Fibroblast of skin of scalp (primary cell): ENCODE measurements at places on chromosomes 4 and X.

DNA sequence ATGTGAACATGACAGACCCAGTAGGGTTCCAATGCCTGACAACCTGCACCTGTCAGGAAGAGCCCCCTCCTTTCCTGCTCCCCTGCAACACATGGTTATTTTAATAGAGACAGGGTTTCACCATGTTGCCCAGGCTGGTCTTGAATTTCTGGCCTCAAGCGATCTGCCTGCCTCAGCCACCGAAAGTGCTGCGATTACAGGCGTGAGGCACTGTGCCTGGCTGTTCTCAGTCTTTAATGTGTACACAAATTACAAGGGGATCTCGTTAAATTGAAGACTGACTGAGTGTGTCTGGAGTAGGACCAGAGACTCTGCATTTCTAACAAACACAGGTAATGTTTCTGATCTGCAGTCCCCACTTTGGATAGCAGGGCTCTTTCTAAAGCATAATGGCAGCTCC is 55.4 kb downstream of the NPNT start:
- no peak for DNase-seq

GRCh38 chr4:183658362-183659028 is 490 bp downstream of the RWDD4 start:
- no peak for DNase-seq

- peak; percentile 63 for DNase-seq
Observed at GRCh38 chr4:113636877-113637276, 124.7 kb downstream of the CAMK2D start.

GRCh38 chrX:10039821-10040793 is 72.9 kb downstream of the CLDN34 start:
- no peak for DNase-seq

DNA sequence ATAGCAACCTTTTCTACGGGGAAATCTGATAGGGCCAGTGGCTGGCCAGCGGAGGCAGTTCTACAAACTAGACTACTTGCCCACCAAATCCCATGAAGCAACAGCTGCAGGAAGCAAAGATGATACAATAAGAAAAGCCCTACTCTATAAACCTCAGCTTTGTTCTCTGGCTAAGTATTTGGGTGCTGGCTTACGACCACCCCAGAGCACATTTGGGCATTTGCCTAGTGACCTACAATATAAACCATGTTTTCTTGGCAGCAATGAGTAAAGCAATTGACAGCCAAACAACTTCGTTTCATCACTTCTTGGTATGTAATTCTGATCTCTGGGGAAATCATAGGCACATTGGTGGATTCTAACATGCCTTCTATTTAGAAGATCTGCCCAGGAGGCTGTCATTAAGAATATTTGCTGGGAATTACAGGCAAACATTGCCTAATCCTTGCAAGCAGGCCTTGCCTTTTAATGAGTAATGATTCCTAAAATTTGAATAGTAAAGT is 7.5 kb upstream of the LHFPL1 start:
- DNase-seq, result peak; percentile 86

DNA sequence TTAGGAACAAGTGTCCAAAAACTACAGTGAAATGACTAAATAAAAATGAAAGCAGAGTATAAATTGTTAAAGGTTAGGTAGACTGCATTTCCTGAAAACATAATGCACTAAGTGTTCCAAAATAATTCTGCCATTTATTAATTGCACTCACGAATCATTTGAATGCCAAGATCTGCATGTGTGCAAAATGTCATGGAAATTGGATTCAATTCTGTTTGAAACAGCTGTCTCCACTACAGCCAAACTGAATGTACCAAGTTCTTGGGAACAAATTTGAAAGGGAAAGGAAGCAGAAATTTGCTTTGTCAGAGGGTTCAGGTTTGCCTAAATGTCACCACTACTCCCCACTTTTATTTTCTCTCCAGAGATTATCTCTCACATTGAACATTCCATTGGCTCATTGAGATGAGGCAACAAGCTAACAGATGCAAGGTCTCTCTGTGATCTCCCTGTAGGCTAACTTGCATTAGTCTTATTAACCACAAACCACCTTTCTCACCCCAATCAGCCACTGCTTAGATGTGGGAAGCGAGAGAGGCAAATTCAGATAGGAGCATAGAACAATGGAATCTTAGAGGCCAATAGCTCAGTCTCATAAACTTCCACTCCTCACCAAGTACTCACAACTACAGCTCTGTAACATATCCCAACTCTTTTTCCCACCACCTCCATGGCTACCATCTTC is 226.6 kb downstream of the KDR start:
- peak; percentile 27 for DNase-seq
